Stimulated activated CD8-positive, alpha-beta memory T cell treated with anti-CD3 and anti-CD28 coated beads, Interleukin-15, amount 100 ng/mL, for 24 hours (primary cell): ENCODE measurements at places on chromosomes 6 and 20.

DNA sequence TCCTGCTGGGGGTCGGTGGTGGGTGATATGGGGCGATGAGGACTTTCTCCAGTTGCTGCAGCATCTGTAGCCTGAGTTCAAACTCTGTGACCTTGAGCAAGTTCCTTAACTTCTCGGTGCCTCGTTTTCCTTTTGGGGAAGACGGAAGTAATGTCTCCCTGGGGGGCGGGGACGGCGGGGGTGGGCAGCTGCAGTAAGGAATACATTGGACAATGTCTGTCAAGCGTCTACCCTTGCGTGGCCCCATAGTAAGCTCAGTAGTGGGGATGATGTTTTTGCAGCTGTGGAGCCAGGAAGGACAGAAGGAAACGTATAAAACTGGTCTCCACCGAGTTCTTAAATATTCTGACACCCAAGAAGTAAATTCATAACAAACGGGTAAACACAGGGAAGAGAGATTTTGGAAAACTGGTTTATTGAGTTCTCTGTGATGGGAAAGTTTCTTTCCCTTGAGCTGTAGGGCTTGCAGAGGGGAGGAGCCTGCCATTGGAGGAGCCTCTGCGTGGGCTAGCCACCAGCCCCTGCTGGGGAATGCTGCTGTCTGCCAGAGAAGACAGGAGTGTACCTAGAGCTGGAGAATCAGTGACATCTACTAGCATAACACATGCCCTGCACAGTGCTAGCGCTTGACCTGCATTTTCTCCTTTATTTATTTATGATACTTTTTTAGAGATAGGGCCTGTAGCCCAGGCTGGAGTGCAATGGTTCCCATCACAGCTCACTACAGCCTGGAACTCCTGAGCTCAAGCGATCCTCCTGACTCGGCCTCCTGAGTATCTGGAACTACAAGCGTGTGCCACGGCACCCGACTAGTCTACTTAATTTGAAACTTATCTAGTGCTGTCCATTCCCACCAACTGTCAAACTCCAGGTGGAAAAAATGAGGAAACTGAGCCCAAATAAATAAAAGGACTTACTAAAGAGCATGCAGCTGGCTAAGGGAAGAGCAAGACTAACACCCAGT lies 1.2 kb upstream of the ACSS1 start:
- DNase-seq: no peak

DNA sequence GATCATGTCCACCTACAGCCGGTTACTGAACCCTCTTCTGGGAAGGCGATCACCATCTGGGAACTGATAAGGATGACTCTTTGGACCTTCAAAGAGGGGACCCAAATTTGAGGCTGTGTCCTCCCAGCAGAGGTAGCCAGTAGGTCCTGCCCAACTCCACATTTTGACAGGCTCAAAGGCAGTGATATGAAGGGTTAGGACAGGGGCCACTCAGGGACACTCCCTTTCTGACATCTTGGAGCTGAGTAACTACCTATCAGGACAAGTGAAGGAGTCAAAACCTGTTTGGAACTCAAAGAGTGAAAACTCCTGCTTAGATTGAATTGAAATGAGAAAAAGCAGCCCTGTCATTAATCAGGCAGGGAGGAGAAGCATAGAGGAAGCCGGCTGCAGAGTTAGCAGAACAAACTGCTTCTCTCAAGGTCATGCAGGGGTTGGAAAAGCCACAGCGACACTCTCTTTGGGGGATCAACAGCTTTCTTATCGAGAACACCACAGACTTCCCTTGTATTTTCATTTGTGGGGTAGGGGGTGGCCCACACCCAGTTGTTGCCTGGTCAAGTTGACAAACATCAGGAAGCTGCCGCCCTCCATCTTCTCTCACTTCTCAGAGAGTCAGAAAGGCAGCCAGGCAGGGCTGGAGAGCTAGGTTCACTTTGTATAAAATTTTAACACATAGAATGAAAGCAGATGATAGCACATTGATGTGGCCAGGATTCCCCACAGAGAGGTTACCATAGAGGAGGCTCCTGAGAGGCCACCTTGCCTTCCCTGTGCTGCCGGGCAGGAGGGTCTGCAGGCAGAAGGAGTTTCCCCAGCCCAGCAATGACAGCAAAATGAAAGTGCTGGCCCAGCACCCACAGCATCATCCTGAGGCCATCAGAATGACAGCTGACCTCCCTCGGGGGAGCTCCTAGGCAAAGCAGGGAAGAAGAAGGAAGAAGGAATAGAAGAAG lies 47.6 kb downstream of the AGPAT4 start:
- DNase-seq: no peak

- DNase-seq: no peak
Observed at GRCh38 chr6:118542184-118542952, 5.7 kb upstream of the PLN start.

- no peak for DNase-seq
Observed at GRCh38 chr6:17218023-17218748, 63.0 kb upstream of the RBM24 start.

DNA sequence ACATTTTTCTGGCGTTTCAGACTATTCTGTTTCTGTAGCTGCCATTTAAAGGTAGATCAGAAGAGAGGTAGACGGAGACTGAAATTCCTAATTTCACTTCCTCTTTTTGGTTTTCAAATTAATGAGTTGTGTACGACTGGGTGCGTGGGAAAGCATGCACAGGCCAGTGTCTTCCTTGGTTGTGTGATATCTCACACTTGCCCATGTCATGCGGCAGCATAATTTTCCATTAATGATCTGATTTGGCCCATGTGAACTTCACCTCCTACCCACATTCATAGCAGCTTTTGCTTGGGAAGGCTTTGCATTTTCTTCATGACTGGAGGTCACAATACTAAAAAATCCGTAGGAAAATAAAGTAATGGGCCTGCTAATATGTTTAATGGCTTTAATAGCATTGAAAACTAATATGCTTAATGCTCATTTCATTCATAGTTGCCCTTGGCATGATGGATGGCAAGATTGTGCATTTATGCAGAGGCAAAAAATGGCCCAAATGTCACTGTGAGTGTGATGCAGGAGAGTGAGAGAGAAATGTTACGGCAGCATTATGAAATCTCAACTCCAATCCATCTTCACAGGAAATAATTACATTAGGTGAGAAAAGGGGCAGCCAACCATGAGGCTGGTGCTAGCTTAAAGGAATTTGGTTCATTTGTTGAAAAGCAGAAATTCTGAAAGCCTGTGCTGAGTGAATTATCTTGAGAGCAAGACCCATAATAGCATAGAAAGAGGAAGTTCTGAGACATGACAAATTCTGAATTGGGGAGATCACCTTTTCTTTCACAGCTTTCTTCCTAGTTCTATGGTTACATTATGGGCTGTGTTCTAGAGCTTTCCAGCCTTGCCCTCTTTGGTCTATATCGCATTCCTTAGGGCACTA lies 69.0 kb upstream of the UST start:
- no peak for DNase-seq

DNA sequence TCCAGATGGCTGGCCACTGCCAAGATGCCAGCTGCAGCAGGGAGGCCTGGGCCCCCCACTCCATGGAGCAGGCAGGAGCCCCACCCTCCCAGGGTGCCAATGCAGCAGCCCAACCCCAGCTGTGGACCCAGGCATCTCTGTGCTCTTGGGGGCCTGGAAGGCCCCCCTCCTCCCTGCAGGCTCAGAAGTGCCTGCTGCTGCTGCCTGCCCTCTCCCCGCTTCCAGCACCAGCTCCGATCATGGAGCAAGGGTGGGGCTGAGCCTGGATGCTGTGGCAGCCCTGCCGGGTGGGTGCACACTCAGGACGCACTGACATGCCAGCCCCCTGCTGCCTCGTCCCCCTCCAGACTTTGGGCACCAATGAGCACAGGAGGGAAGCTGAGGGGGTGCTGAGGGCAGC lies 14.8 kb upstream of the ABCC10 start:
- DNase-seq: no peak

- DNase-seq: no peak
Observed at GRCh38 chr6:53679446-53679933, 13.9 kb upstream of the KLHL31 start.

DNA sequence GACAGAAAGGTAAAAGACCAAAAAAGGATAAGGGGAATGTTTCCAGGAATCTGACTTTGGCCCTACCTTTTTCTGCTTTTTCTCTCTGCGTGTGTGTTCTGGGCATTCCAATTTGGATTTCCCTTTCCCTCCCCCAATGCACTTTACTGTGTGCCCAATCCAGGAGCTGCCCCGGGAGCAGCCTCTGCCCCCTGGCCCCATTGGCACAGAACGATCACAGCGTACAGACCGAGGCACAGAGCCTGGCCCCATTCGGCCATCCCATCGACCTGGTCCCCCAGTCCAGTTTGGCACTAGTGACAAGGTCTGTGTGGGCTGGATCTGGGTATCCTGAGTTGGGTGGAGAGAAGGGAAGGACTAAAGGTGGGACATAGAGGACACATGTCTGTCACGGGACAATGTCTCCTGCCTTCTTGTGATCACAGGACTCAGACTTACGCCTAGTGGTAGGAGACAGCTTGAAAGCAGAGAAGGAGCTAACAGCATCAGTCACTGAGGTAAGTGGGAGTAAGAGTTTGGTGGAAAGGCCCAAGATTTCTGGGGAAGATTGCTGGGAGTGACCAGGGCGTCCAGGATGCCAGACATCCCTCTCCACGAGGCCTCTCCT lies 14.6 kb downstream of the PRRC2A start:
- no peak for DNase-seq

- no peak for DNase-seq
Observed at GRCh38 chr6:79833264-79833963, 113.9 kb downstream of the ELOVL4 start.

- DNase-seq: no peak
Observed at GRCh38 chr6:27870291-27870870, 41.8 kb downstream of the OR2B2 start.

DNA sequence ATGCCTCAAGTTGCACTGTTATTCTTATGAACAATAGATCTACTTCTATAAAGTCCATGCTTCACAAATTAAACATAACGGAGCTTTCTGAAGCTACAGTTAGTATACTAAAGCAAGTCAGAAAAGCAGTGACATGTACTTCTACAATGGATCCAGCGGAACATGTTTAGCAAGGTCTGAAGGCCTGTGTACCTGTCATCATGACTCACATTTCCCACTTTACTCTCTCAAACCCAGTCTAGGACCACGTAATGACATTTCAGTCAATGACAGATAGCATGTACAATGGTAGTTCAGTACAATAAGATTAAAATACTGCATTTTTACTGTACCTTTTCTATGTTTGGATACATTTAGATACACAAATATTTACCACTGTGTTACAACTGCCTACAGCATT lies 132.1 kb downstream of the MMS22L start:
- DNase-seq: no peak

- no peak for DNase-seq
Observed at GRCh38 chr20:44594730-44595129, 12.4 kb downstream of the PKIG start.

DNA sequence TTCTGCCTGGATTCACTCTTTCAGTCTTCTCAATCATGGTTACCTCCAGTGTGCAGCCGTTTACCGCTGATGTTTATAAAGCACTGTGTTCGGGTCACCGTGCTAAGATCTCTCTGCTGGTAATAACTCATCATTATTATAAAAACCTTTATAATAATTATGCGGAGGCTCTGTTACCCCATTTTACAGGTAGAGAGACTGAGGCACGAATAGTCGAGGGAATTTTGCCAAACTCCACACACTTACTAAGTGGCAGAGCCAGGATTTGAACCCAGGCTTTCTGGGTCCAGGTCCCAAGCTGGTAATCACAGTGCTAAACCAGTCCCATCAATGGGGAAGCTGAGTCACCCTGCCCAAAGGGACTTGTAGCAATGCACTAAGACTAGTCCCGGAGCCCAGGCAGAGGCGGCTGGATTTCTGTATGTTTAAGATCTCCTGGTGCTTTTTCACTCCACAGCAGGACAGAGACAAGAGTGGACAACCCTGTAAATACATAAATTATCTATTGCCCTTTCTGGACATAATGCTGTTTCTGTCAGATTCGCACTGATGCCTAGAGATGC lies 48.1 kb downstream of the SYNJ2 start:
- no peak for DNase-seq
